DMS79 (cell line): ENCODE measurements at places on chromosomes 11 and 22.

DNA sequence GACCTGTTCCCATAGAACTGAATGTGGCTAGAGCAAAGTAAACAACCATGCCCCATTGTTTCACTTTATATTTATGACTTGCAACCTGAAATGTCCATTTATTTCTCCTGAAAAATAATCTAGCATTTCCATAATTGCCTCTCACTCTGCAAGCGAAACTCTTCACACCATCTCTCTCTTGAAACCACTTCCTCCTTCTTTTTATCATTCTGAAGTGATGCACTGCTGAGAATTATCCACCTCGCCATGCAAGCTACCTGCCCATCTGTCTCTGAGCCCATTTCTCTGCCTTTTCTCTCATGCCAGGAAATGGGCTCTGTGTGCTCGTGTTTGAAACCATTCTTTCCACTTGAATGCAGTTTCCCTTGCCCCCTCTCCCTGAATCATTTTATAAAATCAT, 13.5 kb downstream of the MRGPRX3 start:
- no peak for DNase-seq

DNA sequence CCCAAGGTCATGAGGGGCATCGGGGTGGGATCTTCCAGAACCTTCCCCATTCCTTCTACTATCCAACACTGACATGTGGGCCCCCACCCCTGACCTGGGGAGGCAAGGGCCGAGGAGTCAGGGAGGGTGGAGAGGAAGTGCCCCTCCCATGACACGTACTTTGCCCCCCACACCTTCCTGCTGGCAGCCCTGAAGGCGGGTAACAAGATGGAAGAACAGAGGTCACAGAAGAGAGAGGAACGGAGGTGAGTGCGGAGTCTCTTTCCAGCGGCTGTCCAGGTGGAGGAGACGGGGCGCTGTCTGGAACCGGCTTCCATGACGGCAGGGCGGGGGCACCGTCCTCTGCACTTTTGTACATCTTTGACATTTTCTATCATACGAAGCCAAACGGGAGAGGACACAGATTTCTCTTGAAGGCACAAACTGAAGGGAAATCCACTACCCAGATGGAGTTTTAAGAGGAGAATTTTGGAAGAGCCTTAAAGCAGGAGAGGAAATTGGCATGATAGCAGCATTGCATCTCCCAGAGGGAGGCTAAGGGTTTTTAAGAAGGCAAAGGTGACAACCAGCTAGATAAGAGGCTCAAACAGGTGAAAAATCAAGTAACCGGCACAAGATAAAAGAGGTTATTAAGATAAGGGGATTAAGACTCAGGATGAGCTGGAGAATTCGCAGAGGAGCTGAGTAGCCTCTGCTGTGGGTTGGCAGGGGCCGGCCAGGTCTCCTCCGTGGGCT, 16.7 kb downstream of the OSBPL5 start:
- no peak for DNase-seq

DNA sequence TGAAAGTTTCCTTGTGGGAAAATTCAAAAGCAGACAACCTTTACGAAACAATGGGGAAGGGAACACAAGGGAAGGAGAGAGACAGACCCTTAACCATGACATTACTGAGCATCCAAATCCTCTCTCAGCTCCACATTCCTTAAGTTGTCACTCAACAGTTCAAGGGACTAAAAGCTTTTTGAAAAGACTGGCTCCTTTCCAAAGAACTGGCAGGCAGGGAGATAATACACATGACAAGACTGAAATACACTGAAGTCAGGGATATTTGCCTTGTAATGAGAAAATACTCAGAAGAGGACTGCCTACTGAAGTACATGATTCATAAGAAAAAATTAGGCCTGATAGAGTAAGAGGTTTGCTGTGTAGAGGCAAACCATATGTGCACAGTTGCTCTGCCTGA, 69.1 kb downstream of the SMCO4 start:
- no peak for DNase-seq

GRCh38 chr11:196786-197731, 4.2 kb downstream of the SCGB1C1 start:
- no peak for DNase-seq

- DNase-seq: no peak
These were observed 64.6 kb downstream of the MYEOV start for GRCh38 chr11:69358398-69359020.

- no peak for DNase-seq
These were observed 15.0 kb upstream of the EHD1 start for GRCh38 chr11:64893194-64894069.

DNA sequence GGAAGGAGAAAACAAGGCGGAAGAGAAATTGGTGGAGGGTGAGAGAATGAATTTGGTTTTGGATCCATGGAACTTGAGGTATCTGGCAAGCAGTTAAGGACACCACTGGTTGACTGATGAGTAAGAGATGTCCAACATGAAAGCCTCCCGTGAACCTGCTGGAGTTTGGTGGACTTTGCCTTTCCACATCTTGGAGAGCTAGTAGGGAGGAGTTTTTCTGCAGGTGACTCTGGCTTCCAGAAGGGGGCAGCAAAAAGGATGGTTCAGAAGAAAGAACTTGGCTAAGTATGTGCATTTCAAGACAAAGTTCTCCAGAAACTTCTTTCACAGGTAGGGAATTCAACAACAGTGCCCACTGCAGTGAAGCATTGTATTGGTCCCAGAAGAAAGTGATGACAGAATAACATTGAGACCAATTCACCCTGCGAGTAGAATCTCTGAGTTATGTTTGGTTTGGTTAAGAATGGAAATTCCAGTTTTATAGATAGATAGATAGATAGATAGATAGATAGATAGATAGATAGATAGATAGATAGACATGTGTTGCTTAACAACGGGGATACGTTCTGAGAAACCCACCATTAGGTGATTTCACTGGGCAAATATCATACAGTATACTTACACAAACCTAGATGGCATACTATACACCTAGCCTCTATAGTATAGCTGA, 28.5 kb downstream of the DCDC1 start:
- no peak for DNase-seq

DNA sequence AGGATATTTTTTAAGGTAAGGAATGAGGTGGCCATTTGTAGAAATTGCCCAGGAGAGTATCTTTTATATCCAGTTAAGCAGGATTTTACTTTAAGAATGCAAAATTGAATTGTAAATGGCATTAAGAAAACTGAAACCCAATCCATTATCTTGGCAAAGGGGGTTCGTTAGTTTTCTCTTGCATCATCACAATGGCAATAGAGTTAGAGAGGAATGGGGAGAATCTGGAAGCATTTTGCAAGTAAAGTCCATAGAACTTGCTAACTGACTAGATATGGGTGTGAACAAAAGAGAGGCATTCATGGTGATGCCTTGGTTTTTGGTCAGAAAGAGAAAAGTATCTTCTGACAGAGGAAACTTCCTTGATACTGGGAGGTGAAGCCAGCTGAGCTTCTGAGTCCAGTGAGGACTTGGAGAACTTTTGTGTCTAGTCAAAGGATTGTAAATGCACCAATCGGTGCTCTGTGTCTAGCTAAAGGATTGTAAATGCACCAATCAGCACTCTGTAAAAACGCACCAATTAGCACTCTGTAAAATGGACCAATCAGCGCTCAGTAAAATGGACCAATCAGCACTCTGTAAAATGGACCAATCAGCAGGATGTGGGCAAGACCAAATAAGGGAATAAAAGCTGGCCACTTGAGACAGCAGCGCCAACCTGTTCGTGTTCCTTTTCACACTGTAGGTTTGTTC, 3.6 kb upstream of the CCDC117 start:
- DNase-seq: no peak

- no peak for DNase-seq
These were observed 2.4 kb upstream of the SYT8 start for GRCh38 chr11:1832211-1832919.

DNA sequence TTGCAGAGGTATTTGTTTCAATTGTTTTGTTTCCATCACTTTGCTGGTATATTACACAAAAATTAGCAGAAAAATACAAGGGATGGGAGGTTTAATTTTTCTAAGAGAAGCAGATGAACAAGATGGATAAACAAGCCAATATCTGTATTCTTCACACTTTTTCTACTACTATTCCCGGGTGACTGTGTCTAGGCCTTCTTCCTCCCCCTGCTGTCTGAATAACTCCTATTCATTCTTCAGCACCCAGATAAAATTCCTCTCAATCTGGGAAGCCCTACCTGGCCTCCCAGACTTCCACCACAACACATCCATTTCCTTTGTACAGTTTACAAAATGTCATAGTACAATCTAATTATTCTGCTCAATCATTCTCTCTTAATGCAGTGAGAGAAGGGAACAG, 666.6 kb upstream of the TENM4 start:
- no peak for DNase-seq

- no peak for DNase-seq
These were observed 2.0 kb downstream of the ZNHIT2 start for GRCh38 chr11:65115361-65116082.

GRCh38 chr11:71207563-71207962, 44.8 kb downstream of the SHANK2 start:
- DNase-seq: no peak

GRCh38 chr11:83793310-83793709, 507.1 kb upstream of the CCDC90B start:
- no peak for DNase-seq

DNA sequence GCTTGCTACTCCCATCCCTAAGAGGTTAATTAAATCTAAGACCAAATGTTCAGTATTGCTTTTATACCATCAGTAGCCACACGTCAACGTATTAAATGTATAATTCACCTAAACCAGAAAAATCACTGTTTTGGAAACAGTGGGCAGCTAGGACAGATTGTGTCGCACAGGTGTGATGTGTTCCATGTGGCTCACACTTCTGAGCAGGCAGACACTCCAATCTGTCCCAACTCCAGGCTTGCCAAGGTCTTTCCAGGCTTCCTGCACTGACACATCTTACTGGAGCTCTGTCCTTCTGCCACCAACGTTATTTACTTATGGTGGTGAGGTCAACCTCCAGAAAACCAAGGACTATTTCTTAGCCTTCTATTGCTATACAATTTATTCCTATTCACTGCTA, 11.4 kb downstream of the SIAE start:
- DNase-seq: no peak

- no peak for DNase-seq
These were observed 25.7 kb downstream of the DGCR2 start for GRCh38 chr22:19096555-19096954.

DNA sequence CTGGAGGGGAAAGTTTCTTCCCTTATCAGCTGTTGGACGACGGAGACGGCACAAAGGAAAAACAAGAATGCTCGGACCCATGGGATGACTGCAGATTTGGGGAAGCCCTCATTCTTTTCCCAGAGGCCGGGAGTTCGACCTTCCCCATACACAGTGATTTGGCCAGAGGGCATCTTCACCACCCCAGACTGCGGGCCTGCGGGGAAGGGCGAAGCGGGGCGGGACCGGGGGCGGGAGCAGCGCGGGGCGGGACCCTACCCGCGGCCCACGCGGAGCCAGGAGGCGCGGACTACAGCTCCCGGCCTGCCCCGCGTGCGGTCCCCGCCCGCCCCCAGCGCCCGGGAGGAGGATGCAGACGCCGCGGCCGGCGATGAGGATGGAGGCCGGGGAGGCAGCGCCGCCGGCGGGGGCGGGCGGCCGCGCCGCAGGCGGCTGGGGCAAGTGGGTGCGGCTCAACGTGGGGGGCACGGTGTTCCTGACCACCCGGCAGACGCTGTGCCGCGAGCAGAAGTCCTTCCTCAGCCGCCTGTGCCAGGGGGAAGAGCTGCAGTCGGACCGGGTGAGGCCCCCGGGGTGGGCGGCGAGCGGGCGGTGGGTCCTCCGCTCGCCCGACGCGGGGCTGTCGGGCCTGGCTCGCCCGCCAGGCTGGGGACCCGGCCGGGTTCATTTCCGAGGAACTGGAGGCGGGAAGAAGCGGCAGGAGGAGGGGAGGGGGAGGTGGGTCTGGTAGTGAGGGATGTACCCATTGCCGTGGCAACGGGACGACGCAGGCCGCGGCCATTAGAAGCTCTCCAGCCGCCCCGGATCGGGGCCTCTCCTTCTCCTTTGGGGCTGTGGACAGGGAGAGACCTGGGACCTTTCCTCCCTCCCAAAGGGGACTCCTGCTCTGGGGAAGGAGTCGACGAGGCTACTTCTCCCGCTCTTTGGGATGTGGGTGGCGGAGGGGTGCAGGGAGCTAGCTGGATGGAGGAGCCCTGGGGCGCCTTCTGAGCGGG, at the start of gene KCTD17:
Gene KCTD17, plus strand, starts transcription at position 352 of the 995 bp plus-strand sequence. Its CDS starts 19 bp downstream, at position 371.
- no peak for DNase-seq

DNA sequence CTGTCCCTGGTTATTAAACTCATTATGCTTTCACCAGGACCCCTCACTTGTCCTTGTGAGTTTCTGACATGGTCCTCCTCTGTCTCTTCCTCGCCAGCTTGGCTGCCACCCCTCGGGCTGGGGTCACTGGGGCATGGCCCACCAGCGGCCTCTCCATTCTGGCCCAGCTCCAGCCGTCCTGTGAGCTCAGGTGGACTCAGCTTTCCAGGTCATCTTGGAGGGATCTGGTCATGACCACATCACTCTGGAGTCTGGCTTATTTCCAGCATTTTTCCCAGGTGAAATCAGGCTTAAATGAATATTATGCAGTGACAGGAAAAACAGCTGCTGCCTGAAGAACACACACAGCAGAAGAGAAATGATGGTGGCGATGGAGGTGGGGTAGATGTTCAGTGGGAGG, 224.5 kb downstream of the ADAMTS15 start:
- no peak for DNase-seq

GRCh38 chr11:35029979-35030682, 108.8 kb upstream of the CD44 start:
- DNase-seq: no peak

- no peak for DNase-seq
These were observed 84.7 kb downstream of the BTBD10 start for GRCh38 chr11:13378316-13378715.

GRCh38 chr11:13012056-13012661, 3.0 kb downstream of the RASSF10 start:
- DNase-seq: peak; percentile 17

GRCh38 chr22:47083379-47083986, 321.0 kb downstream of the TBC1D22A start:
- DNase-seq: no peak

DNA sequence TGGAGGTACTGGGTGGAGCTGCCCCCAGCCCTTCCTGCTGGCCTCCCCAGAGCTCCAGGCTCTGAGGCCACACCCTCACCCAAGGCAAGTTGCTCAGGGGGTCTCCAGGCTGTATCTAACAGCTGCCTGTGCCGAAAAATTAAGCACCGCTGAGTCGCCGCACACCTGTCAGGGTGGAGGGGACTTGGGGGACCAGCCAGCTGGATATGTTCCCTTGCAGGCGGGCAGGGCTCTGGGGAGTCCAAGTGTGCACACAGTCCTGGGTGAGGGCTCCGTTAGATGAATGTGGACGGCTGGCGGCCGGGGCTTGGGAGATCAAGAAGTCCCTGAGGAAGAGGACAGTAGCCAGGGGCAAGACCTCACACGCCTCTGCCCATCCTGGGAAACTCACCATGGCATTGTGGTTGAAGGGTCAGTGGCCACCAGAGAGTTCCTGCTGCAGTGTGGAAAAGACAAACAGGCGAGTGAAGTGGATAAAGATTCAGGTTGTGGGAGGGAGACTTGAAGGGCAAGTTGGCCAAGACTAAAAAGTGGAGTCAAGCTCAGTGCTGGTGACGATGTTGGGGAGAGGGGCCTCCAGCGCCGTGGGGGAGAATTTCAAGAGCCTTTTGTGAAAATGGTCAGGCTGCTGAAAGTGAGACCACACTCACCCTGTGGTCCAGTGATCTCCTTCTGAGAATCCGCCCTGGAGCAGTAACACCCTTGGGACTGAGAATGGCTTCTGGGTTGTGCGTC, 69.6 kb downstream of the CDKN1C start:
- DNase-seq: no peak
